COLO829 (cell line): ENCODE measurements at places on chromosomes 4 and X.
A peak's percentile ranks its signal among the peaks of the same experiment; 100 is the strongest.

DNA sequence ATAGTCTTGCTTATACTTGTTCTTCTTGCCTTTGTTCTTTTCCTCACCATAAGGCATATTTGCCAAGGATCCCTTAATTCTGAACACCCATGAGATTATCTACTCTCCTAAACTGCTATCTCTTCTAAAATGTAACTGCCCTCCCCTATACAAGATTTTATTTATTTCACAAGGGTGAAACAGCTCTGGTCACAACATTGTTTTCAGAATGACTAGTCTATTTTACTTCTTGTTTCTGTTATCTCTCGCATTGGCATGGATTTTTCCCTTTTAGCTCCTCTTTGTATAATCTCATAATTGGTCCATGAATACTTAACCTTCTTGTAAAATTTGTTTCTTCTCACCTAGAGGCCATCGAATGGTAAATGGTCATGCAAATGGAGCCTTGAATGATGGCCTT is 17.2 kb upstream of the COL25A1 start:
- DNase-seq = no peak

DNA sequence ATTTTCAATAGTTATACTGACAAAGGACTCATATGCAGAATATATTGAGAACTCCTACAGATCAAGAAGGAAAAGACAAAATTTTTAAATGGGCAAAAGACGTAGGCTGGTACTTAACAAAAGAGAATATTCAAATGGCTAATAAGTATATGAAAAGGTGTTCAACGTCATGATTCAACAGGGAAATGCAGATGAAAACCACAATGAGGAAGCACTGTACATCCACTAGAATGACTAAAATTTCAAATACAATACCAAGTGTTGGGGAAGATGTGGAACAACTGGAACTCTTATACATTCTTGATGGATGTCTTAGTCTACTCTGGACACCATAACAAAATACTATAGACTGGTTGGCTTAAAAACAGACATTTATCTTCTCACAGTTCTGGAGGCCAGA is 1.3 kb upstream of the MRFAP1L1 start:
- no peak for DNase-seq

- no peak for DNase-seq
These were observed 204.3 kb downstream of the TRAM1L1 start for GRCh38 chr4:116881077-116881476.

GRCh38 chr4:170656506-170656905 is 566.8 kb upstream of the AADAT start:
- DNase-seq = no peak

GRCh38 chr4:90584051-90584450 is 456.9 kb downstream of the CCSER1 start:
- no peak for DNase-seq

DNA sequence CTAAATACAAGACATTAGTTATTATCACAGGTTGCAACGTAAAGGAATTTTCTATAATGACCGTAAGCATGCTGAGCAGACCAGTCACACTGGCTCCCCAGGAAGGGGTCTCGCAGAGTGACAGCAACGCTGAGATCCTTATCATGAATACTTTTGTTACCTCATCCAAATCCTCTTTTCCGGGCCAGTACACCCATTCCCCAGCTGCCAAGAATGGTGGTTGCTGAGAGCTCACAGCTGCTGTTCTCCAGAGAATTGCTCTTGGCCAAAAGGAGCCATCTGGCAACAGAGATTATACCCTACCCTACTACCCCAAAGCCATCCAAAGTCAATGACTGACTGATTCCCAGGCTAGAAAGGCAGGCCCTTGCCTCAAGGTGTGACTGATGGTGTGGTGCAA is 91.6 kb downstream of the FUNDC1 start:
- no peak for DNase-seq

GRCh38 chrX:107537815-107538214 is 88.4 kb downstream of the FRMPD3 start:
- peak; percentile 16 for DNase-seq

DNA sequence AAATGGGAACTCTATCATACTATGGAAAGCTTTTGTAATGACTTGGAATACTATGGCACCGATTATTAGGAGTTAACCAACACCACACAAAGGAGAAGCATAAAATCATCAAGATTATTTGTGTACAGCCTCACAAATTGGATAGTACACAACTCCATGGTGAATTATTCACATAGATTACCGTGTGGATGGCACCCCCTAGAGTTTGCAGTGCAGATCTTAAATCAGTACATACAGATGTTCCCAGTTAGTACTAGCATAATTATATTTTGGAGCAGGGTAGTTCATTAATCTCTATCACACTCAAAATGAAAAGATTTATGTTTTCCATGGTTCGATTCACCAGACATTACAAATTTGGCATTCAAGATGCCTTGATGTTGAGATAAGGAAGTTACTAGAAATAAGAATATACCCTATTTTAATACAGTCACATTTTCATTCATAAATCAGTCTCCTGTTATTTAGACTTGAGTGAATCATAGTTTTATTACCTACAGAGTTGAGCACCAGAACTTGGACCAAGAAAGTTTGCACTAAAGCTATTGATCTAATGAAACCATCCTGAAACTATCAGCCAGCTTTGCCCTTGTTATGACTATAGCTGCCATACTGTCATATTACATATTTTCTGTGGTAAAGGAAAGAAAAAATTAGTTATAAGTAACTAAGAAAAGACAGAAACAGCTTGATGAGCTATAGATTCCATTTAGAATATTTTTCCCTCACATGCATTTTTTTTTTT is 531.8 kb downstream of the GLUD2 start:
- DNase-seq = no peak

DNA sequence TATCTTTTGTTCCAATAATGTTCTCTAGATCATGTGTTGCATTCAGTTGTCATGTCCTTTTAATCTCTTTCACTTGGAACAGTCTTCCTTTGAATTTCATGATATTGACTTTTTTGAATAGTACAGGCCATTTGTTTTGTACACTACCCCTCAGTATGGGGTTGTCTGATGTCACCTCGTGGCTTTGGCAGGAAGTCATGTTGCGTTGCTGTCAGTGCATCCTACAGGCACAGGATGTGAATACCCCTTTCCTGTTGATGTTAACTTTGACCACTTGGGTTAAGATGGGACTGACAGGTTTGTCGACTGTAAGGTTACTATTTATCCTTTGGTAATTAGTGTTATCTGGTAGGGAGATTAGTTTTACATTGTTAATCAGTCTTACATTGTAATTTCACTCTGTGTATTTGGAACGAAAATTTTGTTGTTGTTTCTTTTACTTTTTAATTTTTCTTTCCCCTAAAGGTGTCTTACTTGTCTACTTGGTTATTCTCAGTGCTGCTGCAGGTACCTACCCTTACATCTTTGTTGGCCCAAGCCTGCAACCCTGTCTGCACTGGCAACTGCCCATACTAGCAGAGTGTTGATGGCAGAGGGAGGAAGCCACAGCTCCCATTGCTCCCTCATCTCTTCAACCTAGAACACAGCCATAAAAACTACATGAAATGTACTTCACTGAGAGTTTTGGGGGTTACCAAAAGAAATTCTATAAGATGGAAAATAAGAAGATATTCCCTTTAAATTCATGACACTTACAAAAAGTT is 14.7 kb upstream of the ATP8A1 start:
- DNase-seq = no peak

DNA sequence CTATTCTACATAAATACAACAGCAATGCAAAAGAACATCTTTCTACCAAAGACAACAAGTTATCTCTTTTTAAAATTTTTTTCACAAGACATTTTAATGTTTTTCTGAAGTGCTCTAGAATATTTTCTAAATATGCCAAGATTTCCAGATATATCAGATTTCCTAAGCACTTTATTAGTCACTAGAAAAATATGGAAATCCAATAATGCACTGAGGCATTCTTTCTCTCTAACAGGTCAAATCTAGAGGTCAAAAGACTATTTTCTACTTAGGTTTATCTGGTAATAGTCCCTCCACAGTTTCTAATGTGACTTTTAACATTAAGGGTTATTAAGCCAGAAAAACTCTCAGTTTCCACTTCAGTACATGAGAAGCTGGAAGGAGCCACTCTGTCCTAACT is 1041.2 kb upstream of the INTU start:
- DNase-seq = no peak

DNA sequence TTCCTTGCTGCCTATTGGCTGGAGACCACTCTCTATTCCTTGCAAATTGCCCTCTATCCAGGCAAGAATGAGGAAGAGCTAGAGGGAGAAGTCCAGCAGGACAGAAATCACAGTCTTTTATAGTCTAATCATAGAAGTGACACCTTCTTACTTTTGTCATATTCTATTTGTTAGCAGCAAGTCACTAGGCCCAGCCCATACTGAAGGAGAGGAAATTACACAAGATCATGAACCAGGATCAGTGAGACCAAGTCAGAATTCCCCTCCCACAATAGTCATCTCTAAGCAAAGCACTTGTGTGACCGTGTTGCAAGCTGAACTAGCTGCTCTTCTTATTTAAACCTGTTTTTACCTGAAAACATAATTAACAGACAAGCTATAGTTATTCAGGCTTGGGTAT is 317.7 kb downstream of the INPP4B start:
- DNase-seq = no peak

DNA sequence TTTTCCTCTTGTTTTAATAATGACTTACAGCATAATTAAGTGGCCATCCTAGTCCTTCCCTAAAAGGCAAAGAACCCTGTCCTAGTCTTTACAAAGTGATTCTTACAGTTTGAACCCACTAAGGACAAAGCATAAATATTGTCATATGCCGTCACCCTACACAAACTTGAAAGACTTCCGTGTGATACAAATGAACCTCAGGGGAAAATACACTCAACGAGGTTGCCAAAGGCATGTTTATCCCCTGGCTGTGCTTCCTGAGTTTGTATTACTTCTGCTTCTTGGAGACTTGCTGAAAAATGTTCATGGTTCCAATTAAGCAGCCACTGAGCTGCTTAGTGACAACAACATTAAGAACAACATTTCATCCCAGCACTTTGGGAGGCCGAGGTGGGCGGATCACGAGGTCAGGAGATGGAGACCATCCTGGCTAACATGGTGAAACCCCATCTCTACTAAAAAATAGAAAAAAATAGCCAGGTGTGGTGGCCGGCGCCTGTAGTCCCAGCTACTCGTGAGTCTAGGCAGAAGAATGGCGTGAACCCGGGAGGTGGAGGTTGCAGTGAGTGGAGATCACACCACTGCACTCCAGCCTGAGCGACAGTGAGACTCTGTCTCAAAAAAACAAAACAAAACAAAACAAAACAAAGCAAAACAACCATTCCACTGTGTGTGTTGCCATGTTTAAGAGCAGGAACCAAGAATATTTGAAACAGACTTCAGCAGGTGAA is 16.2 kb downstream of the RASSF6 start:
- DNase-seq = no peak

GRCh38 chr4:148420397-148420796 is 21.8 kb downstream of the NR3C2 start:
- DNase-seq = no peak

DNA sequence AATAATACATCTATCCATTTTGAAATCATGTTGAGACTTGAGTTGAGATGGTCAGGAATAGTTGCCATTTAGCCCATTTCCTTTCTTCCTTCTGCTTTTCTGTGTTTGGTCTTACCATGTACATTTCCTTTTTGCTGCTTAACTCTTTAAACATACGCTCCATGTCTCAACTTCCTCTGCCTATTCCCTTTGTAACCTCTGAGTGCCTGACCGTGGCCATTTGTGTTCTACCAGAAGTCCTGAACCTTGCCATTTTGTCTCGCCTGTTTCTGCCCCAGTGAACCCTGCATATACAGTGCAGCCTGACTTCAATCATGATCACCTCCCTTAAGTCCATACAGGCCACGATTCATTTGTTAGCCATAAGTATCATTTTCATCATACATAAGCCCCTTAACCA is 169.0 kb downstream of the RAPGEF2 start:
- DNase-seq = no peak

- DNase-seq = peak; percentile 31
These were observed 115.4 kb downstream of the STPG2 start for GRCh38 chr4:98027827-98028226.

- no peak for DNase-seq
These were observed 37.1 kb downstream of the TMEM150C start for GRCh38 chr4:82524570-82525152.

DNA sequence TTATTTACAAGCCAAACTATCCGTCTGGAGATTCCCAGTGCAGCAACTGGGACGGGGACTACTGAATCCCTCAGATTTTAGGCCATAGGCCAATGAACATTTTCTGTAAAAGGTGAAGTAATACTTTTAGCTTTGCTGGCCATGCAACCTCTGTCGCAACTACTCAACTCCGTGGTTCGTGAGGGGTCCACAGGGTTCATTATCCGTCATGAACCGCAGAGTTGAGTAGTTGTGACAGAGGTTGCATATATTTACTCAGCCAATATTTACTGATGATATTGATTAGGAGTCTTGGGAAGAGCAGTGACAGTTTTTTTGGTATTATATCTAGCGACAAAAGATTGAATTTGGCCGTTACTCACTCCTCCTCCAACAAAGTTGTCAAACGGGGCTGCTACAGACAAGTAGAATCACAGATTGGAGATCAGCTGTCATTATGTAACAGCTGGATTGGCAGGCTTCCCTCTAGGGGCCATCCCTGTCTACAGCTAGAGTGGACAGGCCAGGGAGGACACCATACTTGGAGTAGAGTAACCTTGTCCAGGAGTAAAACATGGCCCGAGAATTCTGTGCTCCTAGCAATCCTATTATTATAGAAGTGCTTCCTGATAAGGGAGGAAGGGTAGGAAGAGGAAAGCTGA is 37.2 kb upstream of the CD38 start:
- no peak for DNase-seq

DNA sequence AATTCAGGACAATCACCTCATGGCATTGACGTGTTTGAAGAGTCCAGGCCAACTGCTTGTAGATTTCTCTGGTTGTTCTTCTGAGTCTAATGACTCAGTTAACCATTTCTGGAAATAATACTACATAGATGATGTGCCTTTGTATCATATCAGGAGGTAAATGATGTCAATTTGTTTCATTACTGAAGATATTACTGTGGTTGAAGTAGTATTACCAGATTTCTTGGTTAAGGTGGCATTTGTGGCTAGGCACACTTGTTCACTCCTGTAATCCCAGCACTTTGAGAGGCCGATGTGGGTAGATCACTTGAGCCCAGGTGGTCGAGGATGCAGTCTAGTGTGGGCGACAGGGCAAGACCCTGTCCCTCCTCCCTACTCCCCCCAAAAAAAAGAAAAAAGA is 15.7 kb downstream of the RPL9 start:
- no peak for DNase-seq

DNA sequence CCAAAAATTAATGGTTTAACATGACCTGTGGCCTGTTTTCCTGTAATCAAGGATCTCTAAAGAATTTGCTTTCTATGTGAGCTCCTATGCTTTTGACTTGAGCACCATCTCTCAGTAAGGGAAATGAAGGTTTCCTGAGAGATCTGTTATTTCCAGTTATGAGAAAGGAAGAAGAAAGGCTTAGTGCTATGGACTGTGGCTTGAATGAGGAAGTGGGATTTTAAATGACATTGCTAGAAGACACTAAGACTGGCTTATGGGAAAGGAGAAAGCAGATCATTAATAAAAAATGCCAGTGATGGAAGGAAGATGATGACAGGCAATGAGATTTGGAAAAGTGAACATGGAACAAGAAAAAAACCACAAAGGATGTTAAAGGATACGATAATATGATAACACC is 285.4 kb downstream of the OPHN1 start:
- no peak for DNase-seq
